ENCODE measurements at places on chromosomes 11 and 22. TPM values are rescaled to one million over a fixed set of nuclear protein-coding genes. Genes with fewer than 3 reads are reported as not detected.

Gene OR4C13
- not detected for total RNA-seq

GRCh38 chr11:18890615-18891014 is 48.6 kb downstream of the MRGPRX1 start:
- no peak for DNase-seq
- H3K4me3 ChIP-seq, result no peak overlapping the region
- no peak overlapping the region for H3K27ac ChIP-seq
- H3K4me1 ChIP-seq, result no peaks in the 10 kb centered on the region

- H3K4me1 ChIP-seq, result no peaks in the 10 kb centered on the region
- no peak for DNase-seq
- no peaks in the 10 kb centered on the region for H3K27me3 ChIP-seq
Measured at GRCh38 chr11:73705053-73705452, 55.8 kb downstream of the RAB6A start.

DNA sequence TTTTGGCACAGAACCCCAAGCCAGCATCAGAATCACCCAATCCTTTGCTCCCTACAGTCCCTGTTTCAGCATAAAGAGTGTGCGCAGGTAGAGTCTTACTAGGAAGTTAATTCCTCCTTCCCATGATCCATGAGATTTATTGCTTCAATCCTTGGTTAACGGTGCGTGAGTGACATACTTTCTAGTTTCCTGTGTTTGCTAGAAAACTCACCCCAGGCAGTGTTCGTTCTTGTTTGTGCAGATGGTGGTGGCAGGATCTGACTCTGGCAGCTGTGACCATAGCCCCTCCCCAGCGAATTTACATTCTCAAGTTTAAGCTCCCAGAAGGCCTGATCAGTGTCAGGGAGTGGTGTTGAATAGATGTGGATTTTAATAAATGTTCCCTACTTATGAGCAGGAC is 106.7 kb upstream of the CCT8L2 start:
- H3K27me3 ChIP-seq, result no peaks in the 10 kb centered on the region
- no peak overlapping the region for H3K27ac ChIP-seq
- H3K36me3 ChIP-seq, result no peaks in the 10 kb centered on the region
- H3K4me1 ChIP-seq, result no peaks in the 10 kb centered on the region

Gene OR9Q2
- not detected for total RNA-seq

Gene ADM2
- total RNA-seq, result not detected

DNA sequence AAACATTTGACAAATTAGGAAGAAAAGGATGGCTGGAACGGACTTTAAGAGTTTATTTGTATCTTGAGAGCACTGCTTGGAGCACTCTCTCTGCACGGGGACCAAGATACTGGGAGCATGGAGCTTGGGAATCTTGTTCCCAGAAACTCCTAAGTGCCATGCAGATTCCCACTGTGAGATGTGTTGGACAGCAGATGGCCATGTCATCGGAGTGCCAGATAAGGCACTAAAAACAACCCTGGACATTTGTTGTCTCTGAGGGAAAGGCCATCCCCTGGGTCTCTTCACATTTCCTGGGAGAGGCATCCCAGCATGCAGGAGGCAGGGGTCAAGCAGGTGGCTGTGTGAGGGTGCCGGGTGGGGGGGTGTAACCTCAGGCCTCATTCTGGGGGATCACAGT is 2.9 kb downstream of the KIRREL3 start:
- no peak overlapping the region for H3K27ac ChIP-seq
- H3K36me3 ChIP-seq, result no peaks in the 10 kb centered on the region
- peaks cover 21% of the 10 kb centered on the region for H3K27me3 ChIP-seq
- no peak for DNase-seq
- H3K4me1 ChIP-seq, result no peaks in the 10 kb centered on the region

DNA sequence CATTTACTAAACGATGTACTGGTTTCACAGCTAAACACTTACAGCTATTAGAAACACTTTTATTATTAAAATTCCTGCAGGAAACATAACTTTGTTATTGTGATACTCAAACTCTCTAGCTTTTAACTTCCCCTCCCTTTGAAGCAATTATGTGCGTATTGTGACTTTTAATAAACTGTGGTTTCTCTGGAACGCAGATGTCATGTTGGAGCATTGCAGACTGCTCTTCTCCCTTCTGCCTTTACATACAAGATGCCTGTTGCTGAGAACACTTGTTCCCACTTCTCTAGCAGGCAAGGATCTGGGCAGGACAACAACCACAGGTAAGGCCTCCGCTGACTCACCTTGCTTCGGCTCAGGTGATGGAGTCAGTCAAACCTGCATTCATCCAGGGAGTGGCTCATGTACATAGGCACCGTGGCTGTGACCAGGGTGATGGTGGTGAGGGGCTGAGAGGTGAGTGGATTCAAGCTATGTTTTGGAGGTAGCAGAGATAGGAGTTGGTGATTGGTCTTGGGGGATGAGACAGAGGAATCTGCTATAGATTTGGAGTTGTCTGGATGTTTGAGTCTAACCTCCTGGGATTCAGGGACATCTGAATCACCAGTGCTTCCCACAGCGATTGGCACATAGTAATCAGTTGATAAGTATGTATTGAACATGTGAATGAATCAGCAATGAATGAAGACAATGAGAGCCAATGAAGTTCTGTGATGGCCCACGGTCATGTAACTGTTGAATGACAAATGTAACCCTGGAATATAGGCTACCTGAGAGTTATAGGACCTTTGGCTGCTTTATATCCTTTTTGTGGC is 106.0 kb downstream of the ADAMTS15 start:
- peaks cover 6% of the 10 kb centered on the region for H3K4me1 ChIP-seq
- no peak overlapping the region for H3K27ac ChIP-seq
- no peak for DNase-seq
- H3K36me3 ChIP-seq, result no peaks in the 10 kb centered on the region
- no peak overlapping the region for H3K4me3 ChIP-seq

Gene SYT8
- not detected for total RNA-seq

GRCh38 chr22:40982482-40983385 is 31.6 kb downstream of the RBX1 start:
- no peak overlapping the region for H3K4me3 ChIP-seq
- no peaks in the 10 kb centered on the region for H3K27me3 ChIP-seq
- DNase-seq, result no peak

DNA sequence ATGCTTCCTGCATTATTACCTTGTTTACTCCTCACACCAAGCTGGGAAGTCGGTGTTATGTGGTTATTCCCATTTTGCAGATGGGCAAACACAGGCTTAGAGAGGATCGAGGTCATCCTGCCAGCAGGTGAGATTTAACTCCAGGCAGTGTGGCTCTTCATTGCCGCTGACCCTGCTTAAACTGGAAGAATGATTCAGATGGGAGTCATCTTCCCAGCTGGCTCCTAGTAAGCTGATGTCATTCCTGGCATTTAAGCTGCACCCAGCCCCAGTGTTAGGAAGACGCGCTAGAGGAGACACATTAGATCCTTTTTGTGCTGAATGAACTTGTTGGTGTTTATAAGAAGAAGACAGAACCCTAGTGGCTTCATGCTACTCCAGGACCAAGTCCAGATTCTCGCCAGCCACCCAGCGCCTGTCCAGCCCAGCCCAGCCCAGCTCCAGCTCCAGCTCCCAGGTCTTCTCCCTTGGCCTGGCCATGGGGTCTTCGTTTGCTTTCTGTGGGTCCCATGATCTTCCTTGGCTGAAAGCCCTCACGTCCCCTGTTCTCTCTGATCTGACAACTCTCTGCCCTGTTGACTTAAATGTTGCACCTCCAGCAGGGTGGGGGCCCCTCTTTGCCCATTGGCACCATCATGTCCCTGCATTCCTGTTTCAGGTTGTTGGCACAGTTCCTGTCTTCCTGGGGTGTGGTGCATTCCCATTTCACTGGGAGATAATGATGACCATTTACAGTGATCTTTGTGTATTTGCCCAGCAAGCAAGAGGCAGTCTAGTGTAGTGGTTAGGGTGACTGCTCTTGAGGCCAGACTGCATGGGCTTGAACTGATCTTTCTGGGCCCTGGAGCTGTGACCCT is 13.6 kb downstream of the PARVB start:
- H3K4me1 ChIP-seq, result peaks cover 23% of the 10 kb centered on the region
- no peaks in the 10 kb centered on the region for H3K36me3 ChIP-seq
- peak; percentile 85 for DNase-seq
- peak overlapping the region; percentile 62 for H3K27ac ChIP-seq

- no peaks in the 10 kb centered on the region for H3K27me3 ChIP-seq
- DNase-seq, result no peak
- no peak overlapping the region for H3K4me3 ChIP-seq
- H3K27ac ChIP-seq, result no peak overlapping the region
- no peaks in the 10 kb centered on the region for H3K4me1 ChIP-seq
Measured at GRCh38 chr11:21640491-21640890, 552.4 kb upstream of the ANO5 start.

Gene YPEL4
- 2.5 TPM for total RNA-seq

Gene ISX
- total RNA-seq, result 0.83 TPM

Gene SGSM1
- 2.3 TPM for total RNA-seq

- H3K4me1 ChIP-seq, result no peaks in the 10 kb centered on the region
- H3K27ac ChIP-seq, result peak within 1 kb of the TSS; percentile 92
- H3K36me3 ChIP-seq, result no peaks in the 10 kb centered on the region
- H3K27me3 ChIP-seq, result no peaks in the 10 kb centered on the region
Measured at GRCh38 chr22:19178657-19179496, at the start of gene SLC25A1. SLC25A1 (minus strand) TSS chr22:19178736; CDS start chr22:19178673, 63 bp downstream.

Gene OR51G1
- not detected for total RNA-seq

Gene SELENOM
- 868 TPM for total RNA-seq

Gene TEX54
- not detected for total RNA-seq

Gene OMP
- not detected for total RNA-seq

DNA sequence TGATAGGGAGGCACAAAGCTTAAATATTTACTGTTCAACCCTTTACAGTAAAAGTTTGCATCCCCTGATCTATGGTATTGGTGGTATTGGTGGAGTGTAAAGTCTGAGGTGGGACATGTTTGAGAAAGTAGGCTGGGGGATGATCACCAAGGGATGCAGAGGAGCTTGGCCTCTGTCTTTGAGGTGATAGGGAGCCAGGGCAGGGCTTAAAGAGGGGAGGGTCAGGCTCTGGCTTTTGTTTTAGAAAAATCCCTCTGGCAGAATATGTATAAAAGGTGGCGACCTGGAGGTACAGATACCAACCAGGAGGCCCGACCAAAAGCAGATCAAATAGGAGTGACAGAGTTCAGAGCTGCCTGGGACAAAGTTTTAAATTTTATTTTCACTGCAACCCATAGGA is 59.0 kb downstream of the SWAP70 start:
- no peaks in the 10 kb centered on the region for H3K4me1 ChIP-seq
- H3K27ac ChIP-seq, result no peak overlapping the region
- no peaks in the 10 kb centered on the region for H3K27me3 ChIP-seq
- H3K36me3 ChIP-seq, result no peaks in the 10 kb centered on the region
- DNase-seq, result no peak

Gene CRYBB2
- total RNA-seq, result not detected

- H3K27me3 ChIP-seq, result no peaks in the 10 kb centered on the region
- no peak for DNase-seq
- no peaks in the 10 kb centered on the region for H3K36me3 ChIP-seq
- no peaks in the 10 kb centered on the region for H3K4me1 ChIP-seq
- no peak overlapping the region for H3K27ac ChIP-seq
Measured at GRCh38 chr11:10022764-10023163, 271.3 kb downstream of the SBF2 start.

- H3K36me3 ChIP-seq, result no peaks in the 10 kb centered on the region
- H3K27me3 ChIP-seq, result no peaks in the 10 kb centered on the region
- H3K4me3 ChIP-seq, result no peak overlapping the region
- H3K4me1 ChIP-seq, result peaks cover 36% of the 10 kb centered on the region
Measured at GRCh38 chr11:125949271-125950177, 3.7 kb downstream of the VSIG10L2 start.

Gene CECR2
- total RNA-seq, result 1.5 TPM

- H3K27me3 ChIP-seq, result no peaks in the 10 kb centered on the region
- H3K4me3 ChIP-seq, result no peak overlapping the region
- no peak for DNase-seq
- H3K36me3 ChIP-seq, result no peaks in the 10 kb centered on the region
- peaks cover 29% of the 10 kb centered on the region for H3K4me1 ChIP-seq
Measured at GRCh38 chr11:12743834-12744449, 69.7 kb downstream of the TEAD1 start.

Gene BTG4
- not detected for total RNA-seq

GRCh38 chr11:114263513-114264170 is 32.6 kb upstream of the NNMT start:
- no peak for DNase-seq
- H3K4me3 ChIP-seq, result no peak overlapping the region
- H3K36me3 ChIP-seq, result no peaks in the 10 kb centered on the region
- H3K27ac ChIP-seq, result no peak overlapping the region
- no peaks in the 10 kb centered on the region for H3K4me1 ChIP-seq

GRCh38 chr11:75305993-75306392 is 45.5 kb downstream of the ARRB1 start:
- DNase-seq, result peak; percentile 51
- no peaks in the 10 kb centered on the region for H3K4me1 ChIP-seq
- H3K27ac ChIP-seq, result no peak overlapping the region
- H3K4me3 ChIP-seq, result no peak overlapping the region
- H3K36me3 ChIP-seq, result no peaks in the 10 kb centered on the region
- H3K27me3 ChIP-seq, result no peaks in the 10 kb centered on the region

Gene CNTN5
- total RNA-seq, result 0.28 TPM

GRCh38 chr11:62775646-62776045 is 4.5 kb downstream of the TAF6L start:
- H3K4me1 ChIP-seq, result peaks cover 12% of the 10 kb centered on the region
- no peak overlapping the region for H3K4me3 ChIP-seq
- DNase-seq, result no peak
- H3K27ac ChIP-seq, result no peak overlapping the region

Gene NAALAD2
- total RNA-seq, result 1.8 TPM

DNA sequence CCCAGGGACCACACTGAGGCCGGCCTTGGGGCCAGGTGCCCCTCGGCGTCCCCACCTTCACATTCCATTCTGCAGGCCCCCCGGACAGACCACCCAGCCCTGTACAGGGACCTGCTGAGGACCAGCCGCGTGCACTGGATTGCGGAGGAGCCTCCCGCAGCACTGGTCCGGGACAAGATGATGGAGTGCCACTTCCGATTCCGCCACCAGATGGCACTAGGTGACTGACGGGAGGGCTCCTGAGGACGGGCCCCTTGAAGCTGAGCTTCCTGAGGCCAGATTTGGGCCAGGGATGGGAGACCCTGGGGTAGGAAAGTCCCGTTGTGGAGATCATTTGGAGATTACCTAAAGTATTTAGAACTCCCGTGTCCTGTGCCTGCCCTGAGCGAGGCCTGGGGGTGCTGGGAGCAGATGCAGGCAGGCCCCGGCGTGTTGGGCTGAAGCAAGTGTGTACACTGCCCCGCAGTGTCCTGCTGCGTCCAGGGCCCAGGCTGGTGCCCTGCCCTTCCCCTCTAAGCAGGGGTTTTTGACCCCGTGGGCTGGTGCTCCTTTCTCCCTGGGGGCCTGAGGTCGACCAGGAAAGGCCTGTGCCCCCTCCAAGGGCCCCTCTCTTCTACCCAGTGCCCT is 20.0 kb downstream of the TRMU start:
- DNase-seq, result no peak
- no peak overlapping the region for H3K27ac ChIP-seq
- H3K4me3 ChIP-seq, result no peak overlapping the region
- H3K36me3 ChIP-seq, result peaks cover 69% of the 10 kb centered on the region
- no peaks in the 10 kb centered on the region for H3K4me1 ChIP-seq

Data from sigmoid colon (tissue), 7 donors.